ENCODE measurements at places on chromosomes 4 and X.

DNA sequence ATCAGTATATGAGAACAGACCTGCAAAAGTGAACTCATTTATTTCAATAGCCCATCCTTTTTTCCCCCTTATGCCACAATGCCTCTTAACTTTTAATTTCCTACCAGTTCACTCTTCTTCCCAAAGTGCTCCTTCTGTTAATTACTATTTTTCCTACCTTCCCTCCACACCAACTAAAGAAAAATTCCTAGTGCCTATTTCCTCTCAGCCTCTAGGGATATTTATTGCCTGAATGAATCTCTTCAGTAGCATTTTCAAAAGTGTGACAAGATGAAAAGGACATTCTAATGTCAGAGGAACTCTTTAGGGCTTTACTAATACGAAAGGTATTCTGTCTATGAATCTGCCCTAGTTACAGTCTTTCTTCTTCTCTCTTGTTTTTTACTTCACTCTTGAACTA, 181.1 kb upstream of the SPRY1 start:
- DNase-seq, result no peak

DNA sequence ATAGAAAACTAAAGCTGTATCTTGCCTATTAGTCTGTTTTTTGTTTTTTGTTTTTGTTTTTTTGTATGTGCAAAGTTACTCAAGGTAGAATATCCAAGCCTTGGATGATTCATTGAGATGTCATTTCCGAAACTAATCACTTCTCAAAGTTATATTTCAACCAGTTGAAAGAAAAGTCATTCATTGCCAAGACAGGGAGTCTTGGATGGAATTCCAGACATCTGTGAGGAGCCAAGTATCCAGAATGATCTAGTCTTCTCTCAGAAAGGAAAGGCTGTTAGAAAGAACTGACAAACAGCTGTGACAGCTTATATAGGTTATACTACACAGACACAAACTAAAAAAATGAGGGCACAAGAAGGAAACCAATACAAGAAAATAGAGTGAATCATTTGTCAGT, 141.1 kb upstream of the NDST3 start:
- no peak for DNase-seq

DNA sequence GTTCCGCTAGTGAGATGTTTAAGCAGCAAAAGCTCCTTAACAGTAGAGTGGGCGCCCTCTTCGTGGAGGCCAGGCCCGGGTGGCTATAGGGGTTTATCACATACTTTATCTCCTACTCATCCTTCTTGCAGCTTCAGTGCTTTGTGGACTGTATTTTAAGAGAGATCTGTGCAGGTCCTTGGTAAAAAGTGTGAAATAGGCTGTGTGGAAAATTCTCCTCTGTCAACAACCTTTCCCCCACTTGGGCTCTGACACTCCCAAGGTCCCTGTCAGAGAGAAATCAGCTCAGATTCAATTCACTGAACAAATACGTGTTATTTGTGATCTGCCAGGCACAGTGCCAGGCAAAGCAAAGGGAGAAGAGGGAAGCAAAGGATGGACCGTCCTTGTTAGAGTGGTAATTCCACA, 214.3 kb upstream of the PPARGC1A start:
- no peak for DNase-seq

DNA sequence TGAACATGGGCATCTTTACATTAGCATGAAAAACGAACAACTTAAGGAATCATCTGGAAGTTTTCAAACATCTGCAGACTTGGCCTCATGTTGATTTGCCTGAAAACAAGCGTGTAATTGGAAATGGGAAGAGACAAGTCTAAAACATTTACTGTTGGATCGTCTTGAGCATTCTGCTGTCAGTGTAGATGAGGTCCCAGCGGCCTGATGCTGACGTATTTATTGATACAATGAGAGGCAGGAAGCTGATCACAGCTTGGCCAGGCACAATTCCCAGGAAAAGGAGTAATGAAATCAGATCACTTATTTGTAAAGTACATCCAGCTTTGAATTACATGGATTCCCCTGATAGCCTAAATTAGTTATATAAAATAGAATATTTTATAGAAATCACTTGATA, 210.6 kb downstream of the CLCN4 start:
- DNase-seq, result no peak

DNA sequence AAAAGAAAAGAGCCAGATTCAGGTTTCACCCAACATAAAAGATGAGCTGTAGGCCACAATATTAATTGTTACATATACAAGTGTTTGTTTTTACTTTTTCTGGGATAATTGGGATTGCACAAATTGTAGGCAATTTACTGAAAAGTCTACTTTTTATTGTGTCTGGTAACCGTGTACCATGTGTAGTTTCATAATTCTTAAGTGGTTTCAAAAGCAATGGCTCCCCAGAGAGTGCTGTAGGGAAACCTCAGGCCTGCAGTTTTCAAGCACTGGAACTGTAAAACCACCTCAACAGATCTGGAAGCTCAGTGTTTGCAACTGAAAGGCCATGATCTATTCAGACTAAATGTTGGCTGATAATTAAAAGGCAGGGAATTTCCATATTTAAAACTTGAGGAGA, 53.9 kb upstream of the MMAA start:
- no peak for DNase-seq

DNA sequence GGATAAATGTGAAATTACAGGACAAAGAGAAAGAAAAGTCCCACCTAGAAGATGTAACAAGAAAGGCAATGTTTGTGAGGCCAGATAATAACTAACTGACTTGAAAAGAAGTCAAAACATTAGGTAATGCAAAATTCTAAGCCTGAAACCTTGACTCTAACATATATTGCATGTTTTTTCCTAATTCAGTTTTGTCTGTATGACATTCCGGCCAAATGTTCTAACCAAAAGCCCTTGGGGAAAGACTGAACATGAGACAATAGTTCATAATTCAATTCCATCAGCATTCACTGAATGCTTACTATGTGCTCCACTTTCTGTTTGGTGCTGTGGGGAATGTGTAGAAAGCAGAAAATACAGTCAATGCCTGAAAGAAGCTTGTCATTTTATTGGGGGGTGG, 84.8 kb upstream of the PLAC1 start:
- no peak for DNase-seq

GRCh38 chr4:52846502-52846901, 15.6 kb upstream of the RASL11B start:
- DNase-seq, result no peak

- DNase-seq, result no peak
These were observed 207.3 kb upstream of the CLNK start for GRCh38 chr4:10891866-10892265.

DNA sequence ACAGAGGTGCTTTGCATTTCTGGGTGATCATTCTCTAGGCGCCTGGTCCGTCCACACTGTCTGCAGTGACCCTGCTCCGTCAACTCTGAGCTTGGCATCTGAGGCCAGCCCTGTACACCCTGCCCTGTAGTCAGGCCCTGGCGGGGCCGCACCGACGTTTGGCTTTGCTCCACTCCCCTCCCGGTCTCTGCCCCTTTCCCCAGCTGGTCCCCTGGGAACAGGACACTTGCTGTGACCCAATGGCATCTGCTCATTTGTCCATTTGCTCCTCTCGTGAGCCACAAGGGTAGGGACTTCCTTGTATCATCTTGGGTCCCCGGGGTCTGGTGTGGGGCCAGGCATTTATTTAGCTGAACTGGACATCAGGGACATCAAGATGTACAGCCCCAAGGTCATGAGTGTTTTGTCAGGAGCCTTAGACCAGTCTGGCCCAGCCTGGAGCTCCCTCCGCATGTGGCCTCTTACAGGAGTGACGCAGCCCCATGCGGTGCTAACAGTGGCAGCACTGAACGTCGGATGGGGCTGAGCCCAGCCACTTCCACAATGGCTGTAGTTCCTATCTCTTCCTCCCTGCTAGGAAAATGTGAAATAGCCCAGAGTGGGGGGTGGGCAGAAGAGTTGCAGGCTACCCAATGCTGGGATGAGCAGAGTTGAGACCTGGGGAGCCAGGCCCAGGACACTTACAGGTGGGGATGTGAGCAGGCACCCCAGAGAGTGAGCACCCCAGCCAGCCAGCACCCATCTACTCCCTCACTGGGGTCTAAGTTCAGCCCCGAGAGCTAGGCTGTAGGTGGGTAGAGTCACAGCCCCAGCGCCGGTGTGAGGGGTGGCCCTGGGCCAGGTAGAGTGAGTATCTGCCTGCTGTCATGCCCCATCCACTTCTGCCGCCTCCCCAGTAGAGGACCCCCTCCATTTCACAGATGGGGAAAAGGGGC, 2.0 kb upstream of the SH3BP2 start:
- DNase-seq, result peak; percentile 17

DNA sequence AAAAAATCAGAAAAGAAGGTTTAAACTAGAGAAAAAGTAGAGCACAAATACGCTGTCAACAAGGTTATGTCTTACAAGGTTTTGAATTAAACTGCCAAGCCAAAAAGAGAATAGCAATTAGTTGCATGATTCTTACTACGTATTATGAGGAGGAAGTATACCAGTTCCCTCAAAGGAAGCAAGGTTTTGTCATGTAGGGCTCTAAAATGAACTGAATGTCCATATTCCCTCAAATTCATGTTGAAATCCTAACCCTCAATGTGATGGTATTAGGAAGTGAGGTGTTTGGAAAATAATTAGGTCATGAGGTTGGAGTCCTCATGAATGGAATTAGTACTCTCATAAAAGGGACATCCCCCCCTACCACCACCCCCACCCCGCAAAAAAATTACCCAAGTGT, 201.0 kb downstream of the FBXW7 start:
- no peak for DNase-seq

DNA sequence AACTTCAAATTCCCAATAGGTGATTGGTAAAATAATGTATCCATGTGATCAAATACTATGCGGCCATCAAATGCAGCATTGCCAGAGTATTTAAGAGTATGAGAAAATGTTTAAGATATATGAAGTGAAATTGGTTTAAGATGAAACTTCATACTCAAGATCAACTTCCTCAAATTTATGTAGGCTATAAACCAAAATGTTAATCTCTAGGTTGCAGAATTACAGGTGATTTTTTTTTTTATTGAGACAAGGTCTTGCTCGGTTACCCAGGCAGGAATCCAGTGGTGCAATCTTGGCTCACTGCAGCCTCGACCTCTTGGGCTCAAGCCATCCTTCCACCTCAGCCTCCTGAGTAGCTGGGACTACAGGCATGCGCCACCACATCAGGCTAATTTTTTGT, 25.3 kb downstream of the ACSL4 start:
- no peak for DNase-seq

GRCh38 chr4:2363951-2364653, 54.3 kb downstream of the ZFYVE28 start:
- no peak for DNase-seq

GRCh38 chrX:136765821-136766356, 14.8 kb downstream of the ARHGEF6 start:
- DNase-seq, result no peak

GRCh38 chrX:17689971-17690409, 47.3 kb upstream of the SCML1 start:
- no peak for DNase-seq

- DNase-seq, result no peak
These were observed 605.2 kb downstream of the KLHL13 start for GRCh38 chrX:117511379-117511778.

- DNase-seq, result no peak
These were observed 446.9 kb downstream of the BCOR start for GRCh38 chrX:39650768-39651347.

- no peak for DNase-seq
These were observed 27.6 kb downstream of the SATL1 start for GRCh38 chrX:85215946-85216345.

DNA sequence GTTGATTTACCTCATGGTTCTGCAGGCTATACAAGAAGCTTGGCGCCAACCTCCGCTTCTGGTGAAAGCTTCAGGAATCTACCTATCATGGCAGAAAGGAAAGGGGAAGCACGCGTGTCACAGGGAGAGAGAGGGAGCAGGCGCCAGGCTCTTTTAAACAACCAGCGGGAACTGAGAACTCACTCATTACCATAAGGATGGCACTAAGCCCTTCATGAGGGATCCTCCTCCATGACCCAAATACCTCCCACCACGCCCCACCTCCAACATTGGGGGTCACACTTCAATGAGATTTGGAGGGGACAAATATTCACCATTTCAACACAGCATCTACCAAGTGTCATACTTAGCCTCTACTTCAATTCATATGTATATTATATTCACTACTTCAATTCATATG, 18.8 kb upstream of the TBC1D8B start:
- DNase-seq, result no peak

GRCh38 chrX:130563476-130563875, 161.7 kb downstream of the RBMX2 start:
- DNase-seq, result no peak

DNA sequence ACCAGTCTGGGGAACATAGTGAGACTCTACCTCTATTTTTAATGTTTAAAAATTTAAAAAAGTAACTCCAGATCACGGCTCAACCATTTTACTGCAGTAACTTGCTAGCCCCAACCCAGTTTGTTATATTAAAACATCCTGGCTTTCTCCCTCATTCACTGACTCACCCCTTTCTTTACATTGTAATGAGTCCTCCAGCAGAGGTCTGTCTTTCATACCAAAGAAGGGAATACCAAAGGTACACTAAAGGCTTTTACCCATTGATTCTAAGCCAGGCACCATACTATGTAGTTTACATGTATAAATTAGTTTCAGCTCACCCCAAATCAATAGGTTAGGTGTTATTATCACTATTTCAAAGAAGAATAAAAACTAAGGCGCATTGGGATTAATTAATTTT, 286.9 kb downstream of the PACRGL start:
- no peak for DNase-seq

Data from GM06990 (cell line).